ENCODE measurements at places on chromosomes 2 and 18. TPM values are rescaled to one million over a fixed set of nuclear protein-coding genes. Genes with fewer than 3 reads are reported as not detected.
A peak's percentile ranks its signal among the peaks of the same experiment; 100 is the strongest.

DNA sequence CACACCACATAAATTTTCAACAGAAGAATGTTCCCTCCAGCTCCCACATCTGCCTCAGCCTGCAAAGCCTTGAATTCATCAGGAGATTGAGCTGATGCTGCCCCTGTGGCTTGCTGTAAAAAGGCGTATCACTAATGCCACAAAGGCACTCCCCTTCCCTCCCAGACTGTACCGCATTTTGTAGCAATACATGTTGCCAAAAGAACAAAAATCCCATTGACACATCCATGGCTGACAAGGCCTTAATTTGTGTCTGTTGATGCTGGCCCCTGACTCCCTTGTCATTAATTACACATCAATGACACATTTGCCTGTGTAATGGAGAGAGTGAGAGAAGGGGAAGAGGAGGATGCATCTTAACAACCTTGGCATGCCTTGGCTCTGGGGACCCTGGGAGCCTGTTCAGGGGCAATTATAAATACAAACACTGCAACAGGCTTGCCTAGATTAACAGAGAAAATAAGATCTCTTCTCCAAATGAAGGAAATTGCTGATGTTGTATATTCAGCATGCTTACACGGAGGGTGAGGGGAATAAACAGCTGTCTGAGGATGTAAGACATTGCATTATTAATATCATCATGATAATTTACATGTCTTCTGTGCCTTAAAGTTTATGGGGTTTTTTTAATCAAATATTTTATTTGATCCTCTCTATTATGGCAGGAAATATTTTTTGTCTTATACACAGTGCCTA is 264.0 kb downstream of the SUCLG1 start:
- peak; percentile 2 for DNase-seq

- DNase-seq, result peak; percentile 30
Observed at GRCh38 chr2:207230261-207231105, 64.7 kb upstream of the KLF7 start.

GRCh38 chr2:27638709-27639108 is 9.9 kb downstream of the GPN1 start:
- DNase-seq, result no peak

- peak; percentile 52 for DNase-seq
Observed at GRCh38 chr2:29113891-29114321, 1.3 kb upstream of the CLIP4 start.

The PROKR1 gene
- 2.6 TPM for polyA plus RNA-seq

The ANKRD53 gene
- 2.0 TPM for polyA plus RNA-seq

The TTR gene
- polyA plus RNA-seq, result 0.24 TPM

The IWS1 gene
- polyA plus RNA-seq, result 50.5 TPM

The TRIM43 gene
- polyA plus RNA-seq, result not detected

The SOCS6 gene
- 18.6 TPM for polyA plus RNA-seq
